ENCODE measurements at places on chromosomes 4 and X.

DNA sequence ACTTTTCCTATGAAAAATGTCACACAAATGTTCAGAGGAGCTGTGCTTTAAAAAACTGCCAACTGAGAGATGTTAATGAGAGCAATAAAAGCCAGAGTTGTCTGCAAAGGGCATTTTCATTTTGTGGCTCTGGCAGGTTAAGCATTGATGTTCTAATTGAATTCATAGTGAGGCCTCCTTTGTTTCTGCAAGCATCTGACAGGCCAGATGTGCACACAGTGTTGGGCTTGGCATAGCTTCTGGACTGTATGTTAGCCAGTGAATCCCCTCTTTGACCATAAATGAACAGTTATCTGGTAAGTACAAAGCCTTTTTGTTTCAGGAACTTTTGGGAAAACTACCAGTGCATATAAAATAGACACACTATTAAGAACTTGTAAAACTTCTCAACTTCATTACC lies 81.9 kb downstream of the JADE3 start:
- no peak for DNase-seq

GRCh38 chrX:104565791-104566680 lies at the start of gene IL1RAPL2:
TSS of gene IL1RAPL2 (plus strand) at chrX:104566199.
- no peak for DNase-seq

- DNase-seq = no peak
Observed at GRCh38 chr4:142574306-142574705, 271.8 kb downstream of the INPP4B start.

DNA sequence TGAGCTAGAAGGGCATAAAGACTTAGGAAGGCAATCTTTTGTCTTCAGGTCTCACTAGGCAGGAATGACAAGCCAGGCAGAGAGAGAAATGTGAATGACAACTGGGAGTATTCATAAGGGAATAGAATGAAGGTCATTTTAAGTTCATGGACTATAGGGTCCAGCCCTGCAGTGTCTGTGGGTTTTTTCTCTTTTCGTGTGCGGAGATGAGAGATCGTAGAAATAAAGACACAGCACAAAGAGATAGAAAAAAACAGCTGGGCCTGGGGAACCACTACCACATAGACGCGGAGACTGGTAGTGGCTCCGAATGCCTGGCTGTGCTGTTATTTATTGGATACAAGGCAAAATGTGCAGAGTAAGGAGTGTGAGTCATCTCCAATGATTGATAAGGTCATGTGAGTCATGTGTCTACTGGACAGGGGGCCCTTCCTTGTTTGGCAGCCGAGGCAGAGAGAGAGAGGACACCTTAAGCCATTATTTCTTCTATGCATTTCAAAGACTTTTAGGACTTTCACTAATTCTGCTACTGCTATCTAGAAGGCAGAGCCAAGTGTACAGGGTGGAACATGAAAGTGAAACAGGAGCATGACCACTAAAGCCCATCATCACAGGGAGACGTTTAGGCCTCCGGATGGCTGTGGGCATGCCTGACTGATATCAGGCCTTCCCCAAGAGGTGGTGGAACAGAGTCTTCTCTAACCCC lies 921.8 kb upstream of the PCDH10 start:
- no peak for DNase-seq

- DNase-seq = no peak
Observed at GRCh38 chr4:7778510-7779431, 160.9 kb downstream of the AFAP1 start.

DNA sequence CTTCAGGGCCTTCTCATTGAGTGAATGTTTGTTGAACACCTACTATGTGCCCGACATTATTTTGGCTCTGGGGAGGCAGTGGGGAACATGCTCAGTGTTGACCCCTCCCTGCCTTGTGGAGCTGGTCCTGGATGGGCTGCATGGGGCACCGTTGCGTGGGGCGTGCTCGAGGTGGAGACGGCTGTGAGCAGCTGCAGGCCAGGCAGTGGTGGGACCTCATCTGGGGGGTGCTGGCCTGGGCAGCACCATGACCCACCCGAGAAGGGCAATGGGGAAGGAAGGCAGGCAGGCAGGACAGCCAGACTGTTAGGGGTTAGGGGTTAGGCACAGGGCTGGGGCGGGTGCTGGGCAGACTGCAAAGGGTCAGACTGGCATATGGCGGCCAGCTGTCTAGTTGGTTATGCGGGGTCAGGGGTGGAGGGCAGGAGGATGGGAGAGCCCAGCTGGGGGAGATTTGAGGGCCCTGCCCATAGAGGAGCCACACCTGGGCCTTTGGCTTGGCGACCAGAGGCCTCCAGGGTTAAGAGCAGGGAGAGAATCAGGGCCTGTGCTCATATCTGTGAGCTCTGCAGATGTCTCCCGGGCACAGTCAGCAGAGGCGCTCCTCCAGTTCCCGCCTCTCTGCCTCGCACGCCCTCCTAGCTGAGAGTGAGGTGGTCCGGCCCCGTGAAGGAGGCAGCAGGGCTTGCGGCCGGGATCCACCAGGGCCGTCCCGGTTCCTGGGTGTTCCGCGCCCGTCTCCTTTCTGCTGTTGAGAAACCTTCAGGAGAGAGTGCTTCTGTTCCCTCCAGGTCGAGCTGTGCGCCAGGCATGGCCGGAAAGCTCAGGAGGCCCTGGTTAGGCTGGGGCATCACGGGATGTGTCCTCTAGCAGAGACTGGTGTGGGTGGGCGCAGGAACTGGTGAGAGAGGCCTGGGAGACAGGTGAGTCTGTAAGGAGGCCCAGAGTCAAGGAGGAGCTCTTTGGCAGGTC lies 73.3 kb downstream of the RGS12 start:
- DNase-seq = no peak

- DNase-seq = no peak
Observed at GRCh38 chr4:15667006-15667405, 11.8 kb upstream of the FBXL5 start.

GRCh38 chrX:11119313-11119943 lies 8.3 kb downstream of the HCCS start:
- DNase-seq = no peak

DNA sequence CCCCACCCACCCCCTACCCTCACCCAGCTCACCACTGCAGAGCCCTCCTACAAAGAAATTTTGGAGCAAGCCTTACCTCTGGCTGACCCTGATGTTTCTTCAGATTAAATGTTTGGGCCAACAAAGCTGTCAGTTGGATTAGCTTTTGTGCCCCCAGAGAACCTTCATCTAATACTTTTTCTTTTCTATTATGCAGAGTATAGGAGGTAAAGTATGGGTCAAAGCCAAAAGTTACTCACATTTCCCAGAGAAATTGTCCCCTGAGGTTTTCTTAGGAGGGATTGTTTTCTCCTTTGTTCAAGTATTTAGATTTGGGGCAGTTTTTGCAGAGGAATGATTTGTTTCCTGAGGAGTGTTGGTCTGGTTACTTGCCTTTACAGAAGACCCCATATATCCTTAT lies 69.5 kb downstream of the AASDH start:
- no peak for DNase-seq

DNA sequence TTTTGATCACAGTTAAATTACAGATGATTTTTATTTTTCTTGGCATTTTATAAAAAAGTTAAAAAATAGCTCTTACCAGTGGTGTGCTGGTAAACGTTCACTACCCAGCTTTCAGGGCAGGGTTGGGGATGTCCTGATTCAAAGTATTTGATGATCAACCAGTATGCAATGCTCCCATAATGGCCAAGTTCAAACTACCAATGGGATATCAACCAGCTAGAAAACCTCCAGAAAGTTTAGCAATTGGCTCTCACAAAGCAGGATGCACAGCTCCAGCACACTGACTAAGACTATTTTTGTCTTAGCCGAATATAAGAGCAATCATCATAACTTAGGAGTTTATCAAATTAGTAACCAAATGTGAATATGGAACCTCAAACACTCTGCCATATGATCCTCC lies 108.0 kb upstream of the PDE5A start:
- no peak for DNase-seq

DNA sequence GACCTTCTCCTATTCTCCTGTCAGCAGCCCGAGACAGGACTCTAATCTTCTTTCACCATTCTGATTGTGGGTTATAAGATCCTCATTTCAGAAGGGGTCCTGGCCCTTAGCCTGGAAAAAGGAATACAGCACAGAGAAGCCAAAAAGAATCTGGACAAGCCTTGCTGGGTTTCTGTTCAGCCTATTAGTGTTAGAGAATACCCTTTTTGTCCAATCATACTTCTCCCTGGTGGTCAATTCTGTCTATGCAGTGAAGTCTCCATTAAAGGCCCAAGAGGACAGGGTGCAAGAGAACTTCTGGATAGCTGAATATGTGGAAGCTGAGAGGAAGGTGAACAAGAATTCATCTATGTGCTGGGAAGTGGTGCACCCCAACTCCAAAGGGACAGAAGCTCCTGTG lies 105.7 kb upstream of the AGA start:
- no peak for DNase-seq

GRCh38 chr4:181376058-181376457 lies 867.1 kb upstream of the TENM3 start:
- no peak for DNase-seq

- DNase-seq = no peak
Observed at GRCh38 chr4:165855191-165855590, 17.8 kb upstream of the TLL1 start.

DNA sequence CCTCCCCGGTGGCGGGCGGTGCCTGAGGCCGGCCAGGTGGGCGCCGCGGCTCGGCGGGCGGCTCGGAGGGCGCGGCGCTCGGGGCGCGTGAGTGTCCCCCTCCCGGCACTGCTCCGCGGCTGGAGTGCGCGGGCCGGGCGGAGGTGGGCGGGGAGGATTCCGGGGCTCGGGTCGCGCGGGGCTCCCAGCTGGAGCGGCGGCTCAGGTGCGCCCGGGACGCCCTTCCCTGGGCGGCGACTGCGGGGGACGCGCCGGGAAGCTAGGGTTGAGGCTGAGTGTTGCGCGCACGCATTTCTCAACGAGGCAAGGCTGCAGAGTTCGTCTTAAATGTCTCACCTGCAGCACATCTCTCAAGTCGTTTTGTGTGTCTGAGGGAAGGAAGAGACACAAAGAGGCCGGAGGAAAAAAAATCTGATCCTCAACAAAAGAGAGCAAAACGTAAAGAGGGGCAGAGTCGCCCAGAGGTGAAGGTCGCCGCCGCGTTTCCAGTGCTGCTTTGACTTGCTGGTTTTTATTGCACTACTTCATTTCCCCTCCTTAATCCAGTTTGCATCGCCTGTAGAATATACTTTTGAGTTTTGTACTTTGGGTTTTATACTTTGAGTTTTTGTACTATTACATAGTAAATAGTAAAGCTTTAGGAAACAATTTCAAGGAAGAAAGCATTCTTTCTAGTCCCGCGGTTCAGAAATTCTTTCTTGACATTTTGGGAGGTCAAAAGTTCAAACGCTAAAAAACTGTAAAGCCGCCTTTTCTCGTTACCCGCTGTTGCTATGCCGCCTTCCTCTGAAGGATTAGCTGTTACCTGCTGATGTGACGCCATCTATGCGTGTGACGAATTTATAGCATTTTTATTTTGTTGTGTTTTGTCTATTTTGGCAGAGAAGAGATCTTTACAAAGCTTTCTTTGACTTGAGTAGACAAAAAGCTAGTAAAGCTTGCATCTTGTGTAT lies 106.5 kb upstream of the STOX2 start:
- DNase-seq = no peak
